ENCODE measurements at places on chromosomes 13 and 19.

- DNase-seq: no peak
Observed at GRCh38 chr19:50626795-50627194, 12.9 kb downstream of the SYT3 start.

DNA sequence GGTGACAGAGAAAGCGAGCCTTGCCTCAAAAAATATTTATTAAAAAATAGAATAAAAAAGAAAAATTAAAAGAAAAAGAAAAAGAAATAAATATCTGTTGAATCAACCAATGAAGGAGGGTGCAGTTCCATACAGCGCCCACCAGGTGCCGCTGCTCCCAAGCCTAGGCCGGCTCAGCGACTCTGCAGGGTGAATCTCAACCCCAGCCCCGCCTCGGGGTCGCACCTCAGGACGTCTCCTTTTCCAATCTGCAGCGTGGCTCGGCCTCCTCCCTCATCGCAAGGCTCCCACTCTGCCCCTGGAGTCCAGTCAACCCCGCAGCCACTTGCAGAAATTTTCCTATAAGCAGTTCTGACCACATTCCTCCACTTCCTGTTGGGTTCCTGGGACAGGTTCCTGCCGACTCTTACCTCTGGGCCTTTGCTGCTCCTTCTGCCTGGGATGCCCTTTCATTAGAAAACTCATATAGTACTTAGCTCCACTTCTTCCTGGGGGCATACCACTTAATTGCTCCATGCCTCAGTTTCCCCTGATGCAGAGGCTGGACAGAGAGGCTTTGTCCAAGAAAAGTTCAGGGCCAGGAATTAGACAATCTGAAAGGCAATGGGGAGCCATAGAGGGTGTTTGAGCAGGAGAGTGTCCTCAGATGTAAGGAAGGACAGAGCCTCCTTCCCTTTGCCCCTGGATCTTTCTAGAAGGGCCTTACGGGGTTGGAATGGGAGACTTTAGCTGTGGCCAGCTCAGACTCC, 24.3 kb downstream of the NFILZ start:
- DNase-seq: no peak

GRCh38 chr13:39263033-39263432, 224.8 kb downstream of the NHLRC3 start:
- no peak for DNase-seq

GRCh38 chr13:75345193-75345592, 136.8 kb downstream of the TBC1D4 start:
- no peak for DNase-seq

DNA sequence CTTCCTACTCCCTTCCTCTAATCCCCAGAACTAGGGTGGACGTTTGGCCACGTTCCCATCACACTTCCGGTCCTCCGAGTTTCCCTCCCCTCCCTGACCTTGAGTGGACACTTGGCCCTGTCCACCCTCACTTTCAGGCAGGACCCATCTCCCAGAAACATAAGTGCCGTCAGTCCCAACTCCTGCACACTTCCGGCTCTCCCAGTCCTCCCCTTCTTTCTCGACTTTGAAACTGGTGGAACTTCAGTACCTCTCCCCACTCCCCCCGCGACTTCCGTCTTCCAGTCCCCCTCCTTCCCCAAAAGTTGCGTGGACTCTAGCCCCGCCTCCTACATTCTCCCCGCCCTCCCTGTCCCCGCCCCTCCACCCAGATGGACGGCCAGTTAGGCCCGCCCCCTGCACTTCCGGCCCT, 278 bp upstream of the ZNF274 start:
- DNase-seq: peak; percentile 96

- no peak for DNase-seq
Observed at GRCh38 chr13:66556306-66556705, 673.8 kb downstream of the PCDH9 start.

DNA sequence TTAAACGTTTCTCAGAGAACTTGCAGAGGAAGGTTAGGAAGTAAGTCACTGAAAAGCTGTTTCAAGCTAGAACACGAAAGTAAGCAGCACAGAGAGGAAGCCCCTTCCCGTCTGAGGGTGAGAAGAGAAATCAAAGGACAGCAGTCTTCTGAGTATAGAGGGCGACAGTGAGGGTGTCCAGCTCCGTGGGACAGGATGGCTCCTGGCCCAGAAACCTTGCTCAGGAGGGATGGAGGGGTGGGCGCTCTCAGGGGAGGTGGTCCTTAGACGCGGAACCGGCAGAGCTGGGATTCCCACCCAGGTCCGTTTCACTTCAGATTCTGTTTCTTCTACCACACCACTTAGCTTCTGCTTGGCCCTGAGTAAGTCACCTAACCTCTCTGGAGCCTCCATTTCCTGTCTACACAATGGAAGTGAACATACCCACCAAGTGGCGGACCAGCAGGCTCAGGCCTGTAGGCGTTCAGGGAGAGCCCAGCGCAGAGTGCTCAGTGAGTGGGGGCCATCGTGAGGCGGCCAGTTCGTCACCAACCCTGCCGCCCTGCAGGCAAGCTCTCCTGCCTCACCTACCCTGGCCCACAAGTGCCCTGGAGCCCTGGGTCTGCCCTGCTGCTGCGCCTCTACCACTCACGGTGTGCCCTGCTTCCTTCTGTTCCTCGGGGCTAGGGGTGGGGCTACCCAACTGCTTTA, 5.5 kb upstream of the RSPH6A start:
- DNase-seq: no peak

- DNase-seq: no peak
Observed at GRCh38 chr13:46893798-46894560, 2.9 kb downstream of the HTR2A start.

DNA sequence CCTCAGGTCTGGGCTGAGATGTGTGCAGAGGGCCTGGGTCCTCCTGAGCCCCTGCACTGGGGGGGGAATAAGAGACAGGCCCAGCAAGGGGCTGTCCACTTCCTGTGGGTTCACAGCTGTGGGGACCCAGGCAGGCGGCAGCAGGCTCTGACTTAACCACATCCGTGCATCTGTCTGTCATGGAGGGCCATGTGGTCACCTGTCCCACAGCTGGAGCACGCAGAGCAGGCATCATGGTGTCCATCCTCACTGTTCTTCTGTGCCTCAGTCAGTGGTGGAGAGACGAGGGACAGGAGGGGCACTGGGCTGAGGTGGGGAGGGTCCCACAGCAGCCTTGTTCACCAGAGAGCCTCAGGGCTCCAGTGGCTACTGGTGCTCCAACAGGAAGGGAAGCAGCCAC, 16.3 kb upstream of the KIR3DL3 start:
- DNase-seq: no peak

All from esophagus muscularis mucosa (tissue), 4 donors.